Mesenchymal stem cell (in vitro differentiated cells and primary cell): ENCODE measurements at places on chromosomes 2 and 18.
A peak's percentile ranks its signal among the peaks of the same experiment; 100 is the strongest.

DNA sequence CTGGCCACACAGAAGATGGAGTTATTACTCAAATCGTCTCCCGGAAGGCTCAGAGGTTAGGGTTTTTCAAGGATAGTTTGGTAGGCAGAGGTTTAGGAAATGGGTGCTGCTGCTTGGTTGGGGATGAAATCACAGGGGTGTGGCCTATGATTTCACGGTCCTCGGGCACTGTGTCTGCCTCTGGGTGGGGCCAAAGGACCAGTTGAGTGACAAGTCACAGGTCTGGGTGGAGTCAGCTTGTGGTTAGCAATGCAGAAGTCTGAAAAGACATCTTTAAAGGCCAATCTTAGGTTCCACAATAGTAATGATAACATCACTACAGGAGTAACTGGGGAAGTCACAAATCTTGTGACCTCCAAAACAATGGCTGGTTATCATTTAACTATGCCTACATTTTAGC is 387.8 kb downstream of the ZNF521 start:
- no peak for DNase-seq
- no peaks in the 10 kb centered on the region for H3K36me3 ChIP-seq
- H3K4me3 ChIP-seq, result no peak overlapping the region

DNA sequence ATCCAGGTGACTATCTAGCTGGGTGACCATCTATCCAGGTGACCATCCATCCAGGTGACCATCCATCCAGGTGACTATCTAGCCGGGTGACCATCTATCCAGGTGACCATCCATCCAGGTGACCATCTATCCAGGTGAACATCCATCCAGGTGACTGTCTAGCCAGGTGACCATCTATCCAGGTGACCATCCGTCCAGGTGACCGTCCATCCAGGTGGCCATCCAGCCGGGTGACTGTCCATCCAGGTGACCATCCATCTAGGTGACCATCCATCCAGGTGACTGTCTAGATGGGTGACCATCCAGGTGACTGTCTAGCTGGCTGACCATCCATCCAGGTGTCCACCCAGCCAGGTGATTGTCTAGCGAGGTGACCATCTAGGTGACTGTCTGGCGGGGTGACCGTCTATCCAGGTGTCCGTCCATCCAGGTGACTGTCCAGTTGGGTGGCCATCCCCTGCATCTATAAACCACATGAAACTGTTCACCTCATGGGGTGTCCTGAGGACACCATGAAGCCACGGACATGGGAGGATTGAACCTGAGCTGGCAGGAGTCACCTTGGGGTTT is 305.3 kb downstream of the NDUFA10 start:
- no peak for DNase-seq
- peaks cover 15% of the 10 kb centered on the region for H3K27me3 ChIP-seq
- H3K4me1 ChIP-seq, result no peaks in the 10 kb centered on the region
- H3K27ac ChIP-seq, result no peak overlapping the region
- H3K4me3 ChIP-seq, result no peak overlapping the region
- no peaks in the 10 kb centered on the region for H3K36me3 ChIP-seq

DNA sequence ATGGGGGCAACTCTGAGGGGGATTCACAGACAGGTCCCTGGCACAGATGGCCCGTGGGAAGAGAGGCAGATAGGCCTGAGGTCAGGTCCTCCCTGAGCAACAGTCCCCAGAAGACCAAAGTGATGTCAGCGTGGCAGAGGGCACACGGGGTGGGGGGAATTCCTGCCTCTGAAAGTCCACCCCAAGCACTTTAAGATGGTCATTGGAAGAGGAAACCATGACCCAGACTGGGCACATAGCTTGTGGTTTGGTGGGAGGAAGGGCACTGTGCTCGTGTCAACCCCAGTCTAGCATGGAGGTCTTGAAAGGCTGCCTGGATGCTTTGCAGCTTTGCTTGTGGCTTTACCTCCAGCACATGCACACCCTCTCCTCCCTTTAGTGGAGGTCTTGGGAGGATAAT is 38.0 kb upstream of the SIX2 start:
- H3K36me3 ChIP-seq, result no peaks in the 10 kb centered on the region
- no peak overlapping the region for H3K4me3 ChIP-seq
- H3K4me1 ChIP-seq, result no peaks in the 10 kb centered on the region
- H3K27ac ChIP-seq, result no peak overlapping the region
- no peak for DNase-seq
- no peaks in the 10 kb centered on the region for H3K27me3 ChIP-seq

DNA sequence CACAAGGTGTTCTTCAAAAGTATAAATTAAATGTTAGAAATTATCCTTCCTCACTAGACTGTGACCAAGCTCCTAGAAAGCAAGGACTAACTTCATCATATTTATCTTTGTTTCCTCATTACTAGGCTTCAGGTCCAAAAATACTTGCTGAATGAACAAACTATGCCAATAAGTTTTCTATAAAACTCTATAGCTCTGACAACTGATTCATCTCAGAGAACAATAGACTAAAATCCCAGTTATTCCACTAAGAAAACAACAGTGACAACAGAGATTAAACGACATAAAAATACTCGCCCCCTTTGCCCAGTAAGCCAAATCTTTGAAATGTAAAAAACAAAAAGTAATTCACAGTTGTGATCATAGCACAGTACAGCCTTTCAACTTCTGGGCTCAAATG is 13.6 kb downstream of the TLK1 start:
- H3K27me3 ChIP-seq, result no peaks in the 10 kb centered on the region
- no peaks in the 10 kb centered on the region for H3K36me3 ChIP-seq
- DNase-seq, result no peak
- no peak overlapping the region for H3K27ac ChIP-seq

- H3K27ac ChIP-seq, result peak overlapping the region; percentile 81
- DNase-seq, result no peak
- no peaks in the 10 kb centered on the region for H3K27me3 ChIP-seq
- peak overlapping the region; percentile 22 for H3K4me3 ChIP-seq
- no peaks in the 10 kb centered on the region for H3K36me3 ChIP-seq
Measured at GRCh38 chr2:36708041-36708741, 11.7 kb downstream of the VIT start.

DNA sequence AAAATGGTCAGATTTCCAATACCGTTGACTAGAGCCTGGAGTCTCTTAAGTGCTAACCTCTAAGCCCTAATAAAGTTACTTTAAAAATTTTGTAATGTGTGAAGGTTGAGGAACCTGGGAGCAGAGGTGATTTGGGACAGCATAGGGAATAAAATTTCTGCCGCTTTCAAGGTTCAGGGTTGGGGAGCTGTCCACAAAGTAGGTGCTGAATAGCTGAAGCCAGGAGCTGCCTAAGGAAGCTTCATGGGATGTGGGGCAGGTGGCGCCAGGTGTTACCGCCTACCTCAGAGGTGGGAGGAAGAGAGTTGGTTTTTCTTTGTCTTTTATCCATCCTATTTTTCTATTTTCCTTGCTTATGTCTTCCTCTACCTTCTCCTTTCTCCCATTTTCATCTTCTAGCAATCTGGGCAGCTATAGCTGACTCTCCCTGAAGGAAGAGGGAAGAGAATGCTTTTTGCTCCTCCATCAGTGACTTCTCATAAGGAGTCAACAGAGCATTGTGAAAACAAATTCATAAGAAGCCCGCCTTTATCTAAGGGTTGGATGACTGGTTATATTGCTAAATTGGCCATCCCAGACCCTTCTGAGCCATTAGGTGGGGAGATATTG is 178.7 kb downstream of the CLIP4 start:
- peaks cover 6% of the 10 kb centered on the region for H3K27me3 ChIP-seq
- H3K36me3 ChIP-seq, result no peaks in the 10 kb centered on the region
- H3K27ac ChIP-seq, result no peak overlapping the region
- peak; percentile 23 for DNase-seq
- H3K4me1 ChIP-seq, result no peaks in the 10 kb centered on the region
- no peak overlapping the region for H3K4me3 ChIP-seq

DNA sequence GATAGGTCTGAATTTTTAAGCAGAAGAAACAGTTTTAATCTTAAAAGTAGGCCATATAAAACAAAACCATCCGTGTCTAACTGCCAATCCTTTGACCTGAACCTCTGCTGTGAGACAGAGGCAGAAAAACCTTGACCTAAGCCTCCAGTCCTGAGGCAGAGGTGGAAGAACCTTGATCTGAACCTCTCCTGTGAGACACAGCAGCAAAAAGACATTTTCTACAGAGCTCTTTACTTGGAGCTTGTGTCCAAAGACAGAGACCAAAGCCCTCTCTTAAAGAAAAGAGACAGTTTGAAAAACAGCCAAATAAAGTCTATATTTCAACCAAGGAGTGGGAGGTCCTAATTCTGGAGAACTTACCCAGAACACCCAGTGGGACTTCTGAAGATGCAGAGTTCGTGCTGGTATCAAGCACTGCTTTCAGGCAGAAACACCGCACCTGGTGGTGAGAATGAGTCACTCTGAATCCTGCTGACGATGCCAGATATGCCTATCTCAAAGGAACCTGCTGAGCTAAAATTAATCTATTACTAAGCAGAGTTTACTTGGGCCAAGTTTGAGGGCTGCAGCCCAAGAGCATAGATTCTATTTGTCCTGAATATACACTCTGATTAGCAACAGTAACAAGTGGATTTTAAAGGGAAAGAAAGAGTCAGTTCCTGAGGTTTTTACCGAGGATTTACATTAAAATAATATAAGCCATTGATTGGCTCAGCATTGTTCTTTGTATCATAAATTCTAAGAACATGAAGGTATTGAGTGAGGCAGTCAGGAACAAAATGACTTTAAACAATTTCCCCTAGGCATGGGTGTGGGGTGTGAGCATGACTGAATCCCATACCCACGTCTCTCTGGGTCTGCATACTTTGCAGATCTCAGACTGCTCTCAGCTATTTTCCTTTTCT is 806.4 kb downstream of the TRIB2 start:
- H3K27ac ChIP-seq, result no peak overlapping the region
- no peak for DNase-seq
- no peaks in the 10 kb centered on the region for H3K27me3 ChIP-seq
- no peaks in the 10 kb centered on the region for H3K36me3 ChIP-seq

DNA sequence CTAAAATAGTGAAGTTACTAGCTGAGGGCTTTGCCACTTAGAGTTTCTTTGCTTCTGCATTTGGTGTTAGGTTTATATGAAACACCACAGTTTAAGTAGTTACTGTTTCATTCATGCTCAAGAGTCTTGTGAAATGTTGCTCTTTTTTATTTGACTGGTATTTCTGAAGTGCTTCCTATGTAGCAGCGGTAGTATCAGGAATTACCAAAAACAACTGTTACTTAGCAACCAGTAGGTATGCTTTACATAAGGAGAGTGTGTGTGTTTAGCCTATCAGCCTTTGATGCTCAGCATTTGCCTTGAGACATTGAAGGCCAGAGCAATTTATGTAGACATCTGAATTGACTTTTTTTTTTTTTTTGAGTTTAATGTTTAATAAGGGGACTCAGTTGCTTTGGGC is 3.6 kb downstream of the DIS3L2 start:
- no peak overlapping the region for H3K4me3 ChIP-seq
- DNase-seq, result peak; percentile 16
- H3K27me3 ChIP-seq, result no peaks in the 10 kb centered on the region
- no peaks in the 10 kb centered on the region for H3K36me3 ChIP-seq
